ENCODE measurements at places on chromosomes 11 and 22. TPM values are rescaled to one million over a fixed set of nuclear protein-coding genes. Genes with fewer than 3 reads are reported as not detected.

Gene RBMXL2
- not detected for polyA plus RNA-seq

GRCh38 chr11:67345247-67345919 lies 8.0 kb downstream of the POLD4 start:
- H3K27ac ChIP-seq, result peak overlapping the region; percentile 81
- no peak overlapping the region for H3K4me3 ChIP-seq
- H3K27me3 ChIP-seq, result no peaks in the 10 kb centered on the region
- H3K4me1 ChIP-seq, result no peaks in the 10 kb centered on the region
- peaks cover 10% of the 10 kb centered on the region for H3K36me3 ChIP-seq

DNA sequence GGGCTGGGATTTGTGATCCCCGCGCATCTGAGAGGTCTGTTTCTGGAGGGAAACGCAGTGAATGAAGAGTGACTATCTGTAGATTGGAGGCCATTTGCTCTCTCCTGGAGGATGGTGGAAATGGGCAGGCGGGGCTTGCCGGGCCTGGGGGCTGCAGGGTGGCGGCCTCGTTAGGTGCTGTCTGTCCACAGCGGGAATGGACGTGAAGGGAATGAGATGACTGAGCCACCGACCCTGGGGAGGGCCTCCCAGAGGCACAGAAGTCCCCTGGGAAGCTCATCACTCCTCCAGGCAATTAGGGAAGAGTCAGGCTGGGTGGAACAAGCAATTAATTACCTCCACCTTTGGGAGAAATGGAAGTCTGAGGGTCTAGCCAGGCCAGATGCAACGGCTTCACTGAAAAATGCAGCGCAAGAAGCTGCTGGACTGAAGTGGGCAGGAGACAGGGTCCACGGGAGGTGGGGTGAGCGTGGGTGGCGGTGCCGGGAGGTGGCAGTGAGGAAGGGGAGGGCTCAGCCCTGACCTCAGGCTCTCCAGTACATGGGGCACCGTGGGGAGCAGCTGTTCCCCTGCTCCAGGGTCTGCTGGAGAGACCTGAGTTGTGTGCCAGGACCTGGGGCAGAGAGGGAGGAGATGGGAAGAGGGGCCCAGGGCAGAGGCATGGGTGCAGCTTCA lies 524.5 kb downstream of the BRD1 start:
- H3K27ac ChIP-seq, result no peak overlapping the region
- no peaks in the 10 kb centered on the region for H3K27me3 ChIP-seq
- no peaks in the 10 kb centered on the region for H3K36me3 ChIP-seq
- no peak overlapping the region for H3K4me3 ChIP-seq

Gene KRTAP5-8
- 0.13 TPM for polyA plus RNA-seq

Gene WT1
- polyA plus RNA-seq, result not detected

DNA sequence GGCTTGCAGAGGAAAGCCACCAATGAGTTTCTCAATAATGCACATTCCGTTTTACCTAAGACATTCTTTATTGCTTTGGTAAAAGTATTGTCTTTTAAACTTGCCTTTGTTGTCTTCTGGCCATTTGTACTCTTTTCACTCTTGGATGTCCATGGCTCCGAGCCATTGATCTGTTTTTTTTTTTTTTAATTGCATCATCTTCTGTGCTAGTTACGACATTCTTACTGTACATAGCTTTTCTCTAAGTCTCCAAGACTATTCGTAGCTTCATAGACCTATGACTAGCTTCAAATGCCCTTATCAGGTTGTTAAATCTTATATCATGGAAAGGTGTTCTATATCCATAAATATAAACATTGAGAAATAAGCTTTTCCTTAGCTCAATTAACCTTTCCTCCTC lies 1522.6 kb downstream of the FAM181B start:
- DNase-seq, result no peak
- H3K4me1 ChIP-seq, result no peaks in the 10 kb centered on the region
- no peaks in the 10 kb centered on the region for H3K27me3 ChIP-seq
- no peak overlapping the region for H3K4me3 ChIP-seq
- H3K36me3 ChIP-seq, result no peaks in the 10 kb centered on the region

GRCh38 chr22:50085211-50085972 lies at the start of gene MLC1:
Gene MLC1 (minus strand): TSS chr22:50085426. CDS start chr22:50084902, 524 bp downstream.
- DNase-seq, result no peak
- H3K27me3 ChIP-seq, result no peaks in the 10 kb centered on the region
- H3K4me3 ChIP-seq, result no peak within 1 kb of the TSS
- H3K27ac ChIP-seq, result no peak within 1 kb of the TSS
- H3K4me1 ChIP-seq, result peaks cover 13% of the 10 kb centered on the region
- H3K36me3 ChIP-seq, result no peaks in the 10 kb centered on the region

Gene DMC1
- 2.1 TPM for polyA plus RNA-seq

Gene TMEM45B
- polyA plus RNA-seq, result 364 TPM

DNA sequence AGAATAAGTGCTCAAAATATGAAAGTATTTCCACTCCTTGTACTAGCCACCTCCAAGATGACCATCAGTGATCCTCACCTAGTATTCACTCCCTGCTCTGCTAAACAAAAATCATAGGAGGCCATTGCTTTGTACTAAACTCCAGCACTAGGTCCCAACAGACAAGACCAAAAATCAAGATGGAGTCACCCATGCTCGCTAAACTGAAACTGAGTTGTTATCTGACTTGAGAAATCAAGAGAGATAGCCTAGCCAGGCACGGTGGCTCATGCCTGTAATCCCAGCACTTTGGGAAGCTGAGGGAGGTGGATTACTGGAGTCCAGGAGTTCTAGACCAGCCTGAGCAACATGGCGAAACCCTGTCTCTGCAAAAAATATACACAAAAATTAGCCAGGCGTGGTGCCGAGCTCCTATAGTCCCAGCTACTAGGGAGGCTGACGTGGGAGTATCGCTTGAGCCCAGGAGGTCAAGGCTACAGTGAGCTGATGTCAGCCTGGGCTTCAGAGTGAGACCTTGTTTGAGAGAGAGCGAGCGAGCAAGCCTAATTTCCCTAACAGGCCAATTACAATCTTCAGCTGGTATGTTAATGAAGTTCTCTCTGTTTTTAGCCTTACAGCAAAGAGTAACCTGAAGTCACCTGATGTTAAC lies 9.3 kb downstream of the SEC14L6 start:
- DNase-seq, result no peak
- peaks cover 8% of the 10 kb centered on the region for H3K27me3 ChIP-seq
- H3K36me3 ChIP-seq, result no peaks in the 10 kb centered on the region
- no peak overlapping the region for H3K27ac ChIP-seq
- no peaks in the 10 kb centered on the region for H3K4me1 ChIP-seq

- H3K27me3 ChIP-seq, result no peaks in the 10 kb centered on the region
- H3K36me3 ChIP-seq, result peaks cover 46% of the 10 kb centered on the region
- H3K4me3 ChIP-seq, result no peak overlapping the region
- peak overlapping the region; percentile 99 for H3K27ac ChIP-seq
Measured at GRCh38 chr11:118914178-118914918, 11.4 kb downstream of the BCL9L start.

Gene UPK3A
- not detected for polyA plus RNA-seq

Gene PTGDR2
- 3.5 TPM for polyA plus RNA-seq

DNA sequence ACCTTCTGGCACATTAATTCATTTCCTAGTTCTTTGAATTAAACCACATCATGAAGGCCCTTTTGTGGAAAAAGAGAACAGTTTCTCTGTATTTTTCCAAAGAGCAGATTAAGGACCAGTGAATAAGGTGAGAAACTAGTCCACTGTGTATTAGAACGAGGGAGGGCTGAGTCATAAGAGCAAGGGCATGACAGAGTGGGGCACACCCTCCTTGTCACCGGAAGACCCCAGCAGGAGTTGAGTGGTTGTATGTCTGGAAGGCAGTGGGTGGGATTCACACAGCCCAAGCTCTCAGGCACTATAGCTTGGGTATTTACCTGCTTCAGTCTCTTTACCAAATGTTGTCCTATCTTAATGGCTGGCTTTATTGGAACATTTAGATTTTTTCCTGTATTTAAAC lies 86.8 kb downstream of the BMAL1 start:
- H3K36me3 ChIP-seq, result peaks cover 13% of the 10 kb centered on the region

Gene RAG1
- polyA plus RNA-seq, result 4.9 TPM

Gene HTR3A
- 0.06 TPM for polyA plus RNA-seq

DNA sequence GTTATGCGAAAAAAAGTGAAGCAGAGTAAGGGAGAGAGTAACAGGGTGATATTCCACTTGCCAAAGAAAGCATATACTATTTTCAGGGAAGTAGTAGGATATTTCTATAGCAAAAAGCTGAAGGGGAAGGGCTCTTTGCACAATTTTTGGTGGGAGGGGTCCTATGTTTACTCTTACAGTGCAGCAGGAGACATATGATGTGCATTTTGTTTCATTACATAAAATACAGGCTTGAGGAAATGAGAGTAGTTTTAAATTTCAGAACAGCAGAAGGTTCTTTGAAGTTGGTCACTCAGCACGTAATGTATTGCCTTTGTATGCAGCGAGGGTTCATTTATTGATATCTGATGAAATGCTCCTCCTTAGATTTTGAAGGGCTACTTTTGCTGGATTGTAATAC lies 3.1 kb upstream of the PIK3IP1 start:
- H3K4me3 ChIP-seq, result no peak overlapping the region
- H3K27me3 ChIP-seq, result no peaks in the 10 kb centered on the region
- no peak for DNase-seq
- no peaks in the 10 kb centered on the region for H3K4me1 ChIP-seq
- no peaks in the 10 kb centered on the region for H3K36me3 ChIP-seq

- no peak overlapping the region for H3K27ac ChIP-seq
- no peaks in the 10 kb centered on the region for H3K36me3 ChIP-seq
- no peak overlapping the region for H3K4me3 ChIP-seq
Measured at GRCh38 chr11:69380921-69381581, 87.1 kb downstream of the MYEOV start.

GRCh38 chr22:40567626-40568328 lies 68.7 kb downstream of the MRTFA start:
- no peak overlapping the region for H3K4me3 ChIP-seq
- no peaks in the 10 kb centered on the region for H3K36me3 ChIP-seq
- no peaks in the 10 kb centered on the region for H3K27me3 ChIP-seq
- H3K27ac ChIP-seq, result no peak overlapping the region
- DNase-seq, result no peak
- no peaks in the 10 kb centered on the region for H3K4me1 ChIP-seq

Gene NCAM1
- polyA plus RNA-seq, result 0.67 TPM

DNA sequence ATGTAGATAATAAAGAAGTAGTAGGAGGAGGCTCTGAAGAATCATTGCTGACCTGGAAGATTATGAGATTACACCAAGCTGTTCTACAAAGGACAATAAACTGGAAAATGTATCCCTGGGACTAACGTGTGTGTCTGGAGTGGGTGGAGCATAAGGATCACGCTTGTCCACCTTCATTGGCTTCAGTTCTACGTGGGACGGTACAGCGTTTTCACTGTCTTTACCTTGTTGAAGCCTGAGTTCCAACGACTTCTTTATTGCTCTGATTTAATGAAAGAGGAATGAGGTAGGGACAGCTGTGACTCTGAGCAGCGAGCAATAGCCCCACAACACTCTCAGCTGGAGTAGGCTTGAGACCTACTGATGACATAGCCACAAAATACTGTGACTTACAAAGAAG lies 87.0 kb downstream of the ARHGAP42 start:
- peak overlapping the region; percentile 73 for H3K27ac ChIP-seq
- H3K4me3 ChIP-seq, result no peak overlapping the region
- no peaks in the 10 kb centered on the region for H3K27me3 ChIP-seq
- H3K36me3 ChIP-seq, result peaks cover 8% of the 10 kb centered on the region
- peak; percentile 60 for DNase-seq

- no peaks in the 10 kb centered on the region for H3K36me3 ChIP-seq
- H3K27me3 ChIP-seq, result no peaks in the 10 kb centered on the region
- H3K4me3 ChIP-seq, result no peak overlapping the region
- H3K27ac ChIP-seq, result no peak overlapping the region
- no peaks in the 10 kb centered on the region for H3K4me1 ChIP-seq
- DNase-seq, result no peak
Measured at GRCh38 chr11:15590132-15590531, 475.4 kb downstream of the INSC start.

Gene OR8D4
- polyA plus RNA-seq, result not detected

DNA sequence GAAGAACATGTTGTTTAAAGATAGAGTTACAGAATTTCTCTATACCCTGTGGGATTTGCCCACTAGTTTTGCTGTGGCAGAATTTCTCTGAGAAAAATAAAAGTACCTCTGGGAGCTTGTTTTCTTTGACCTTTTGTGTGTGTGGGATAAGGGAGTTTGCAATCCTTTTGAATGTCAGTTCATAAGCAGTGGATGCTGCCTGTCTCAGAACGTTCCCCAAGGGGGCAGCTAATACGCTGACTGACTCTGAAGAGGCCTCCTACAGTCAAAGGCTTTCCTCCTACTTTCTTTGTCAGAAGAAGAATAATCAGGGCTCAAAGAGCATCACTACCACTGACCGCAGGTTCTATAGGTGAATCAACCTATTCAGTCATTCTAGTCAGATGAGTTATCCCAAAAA lies 140.6 kb downstream of the AASDHPPT start:
- H3K4me3 ChIP-seq, result no peak overlapping the region
- no peak for DNase-seq
- H3K27ac ChIP-seq, result no peak overlapping the region
- peaks cover 19% of the 10 kb centered on the region for H3K4me1 ChIP-seq
- H3K36me3 ChIP-seq, result no peaks in the 10 kb centered on the region

GRCh38 chr22:48504519-48505140 lies 1323.0 kb downstream of the BRD1 start:
- no peaks in the 10 kb centered on the region for H3K27me3 ChIP-seq
- no peaks in the 10 kb centered on the region for H3K36me3 ChIP-seq
- H3K4me1 ChIP-seq, result no peaks in the 10 kb centered on the region
- no peak overlapping the region for H3K4me3 ChIP-seq
- DNase-seq, result no peak
- H3K27ac ChIP-seq, result no peak overlapping the region

Gene TYR
- not detected for polyA plus RNA-seq

Gene IPO7
- 21.5 TPM for polyA plus RNA-seq

- no peak overlapping the region for H3K4me3 ChIP-seq
- no peaks in the 10 kb centered on the region for H3K27me3 ChIP-seq
- peak overlapping the region; percentile 16 for H3K27ac ChIP-seq
- H3K36me3 ChIP-seq, result no peaks in the 10 kb centered on the region
Measured at GRCh38 chr22:42444077-42444904, 12.1 kb upstream of the NFAM1 start.

Gene TMEM218
- 10.5 TPM for polyA plus RNA-seq

Gene FDX1
- polyA plus RNA-seq, result 47.0 TPM

DNA sequence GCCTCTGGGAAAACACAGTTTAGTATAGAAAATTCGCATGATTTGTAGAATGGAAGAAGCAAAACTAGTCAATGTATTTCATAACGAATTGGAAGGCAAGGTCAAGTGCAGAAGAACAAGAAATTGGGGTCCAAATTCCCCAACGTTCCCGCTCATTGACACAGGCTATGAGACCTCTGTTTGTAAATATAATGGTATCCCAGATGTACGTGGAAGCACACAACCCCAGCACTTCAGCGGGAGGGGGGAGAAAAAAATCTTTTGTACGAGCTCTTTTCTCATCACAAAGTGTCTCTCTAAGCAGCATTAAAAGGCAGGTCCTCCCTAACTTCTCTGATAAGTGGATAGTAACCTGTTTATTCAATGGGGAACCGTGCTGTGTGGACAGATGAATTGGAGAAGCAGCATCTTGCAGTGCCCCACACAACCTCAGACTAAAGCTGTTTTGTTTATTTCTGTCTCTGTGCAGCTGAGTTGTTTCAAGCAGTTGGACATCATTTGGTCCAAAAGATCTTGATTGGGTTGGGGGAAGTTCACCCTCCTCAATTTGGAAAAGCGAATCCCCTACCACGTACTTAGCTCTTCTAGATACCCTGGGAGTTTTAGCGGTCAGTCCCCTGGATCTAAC lies 1.1 kb upstream of the GAB2 start:
- no peak for DNase-seq
- no peaks in the 10 kb centered on the region for H3K36me3 ChIP-seq
- peak overlapping the region; percentile 86 for H3K4me3 ChIP-seq
- H3K4me1 ChIP-seq, result peaks cover 21% of the 10 kb centered on the region
- H3K27me3 ChIP-seq, result peaks cover 16% of the 10 kb centered on the region

Gene CHST1
- 2.2 TPM for polyA plus RNA-seq

Gene DTX4
- polyA plus RNA-seq, result 21.0 TPM

GRCh38 chr11:62108971-62109404 lies 14.8 kb upstream of the INCENP start:
- H3K4me3 ChIP-seq, result no peak overlapping the region
- no peak for DNase-seq
- no peak overlapping the region for H3K27ac ChIP-seq
- H3K4me1 ChIP-seq, result no peaks in the 10 kb centered on the region
- H3K36me3 ChIP-seq, result no peaks in the 10 kb centered on the region
- H3K27me3 ChIP-seq, result no peaks in the 10 kb centered on the region
